GM19239 (cell line): ENCODE measurements at places on chromosomes 11 and 22.

DNA sequence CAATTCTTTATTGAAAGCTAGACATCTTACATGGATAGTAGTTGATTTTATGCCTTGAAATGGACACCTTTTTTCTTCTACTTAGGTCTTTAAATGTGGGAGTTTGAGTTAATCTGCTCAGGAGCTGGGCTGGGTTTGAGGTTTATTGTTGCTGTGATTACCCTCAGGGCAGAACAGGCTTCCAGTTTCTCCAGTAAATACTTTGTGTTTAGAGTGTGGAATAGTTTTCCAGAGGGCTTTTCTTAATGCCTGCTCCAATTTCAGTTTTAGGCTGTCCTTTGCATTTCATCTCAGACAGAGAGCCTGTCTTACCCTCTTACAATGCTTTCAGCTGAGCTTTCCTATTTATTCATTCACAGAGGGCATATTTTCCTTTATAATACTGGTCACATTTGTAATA, 69.9 kb upstream of the ADORA2A start:
- no peak for DNase-seq

- no peak for DNase-seq
Measured at GRCh38 chr11:125085301-125086081, 22.4 kb downstream of the SLC37A2 start.

DNA sequence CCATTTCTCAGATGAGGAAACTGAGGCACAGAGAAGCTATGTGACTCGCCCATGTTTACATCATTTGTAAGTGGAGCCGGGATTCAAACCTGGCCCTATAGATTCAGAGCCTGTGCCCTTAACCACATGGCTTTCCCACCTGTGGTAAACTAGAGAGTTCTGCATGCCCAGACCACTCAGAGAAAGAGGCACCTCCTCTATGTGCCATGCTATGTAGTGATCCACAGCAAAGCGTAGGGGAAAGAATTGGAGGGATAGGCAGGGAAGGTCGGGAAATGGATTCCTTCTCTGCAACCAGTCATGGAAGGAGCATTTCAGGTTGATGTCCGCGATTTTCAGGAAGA, 15.4 kb upstream of the POU2AF2 start:
- DNase-seq, result no peak

- DNase-seq, result no peak
Measured at GRCh38 chr11:61598886-61599868, 18.3 kb upstream of the SYT7 start.

DNA sequence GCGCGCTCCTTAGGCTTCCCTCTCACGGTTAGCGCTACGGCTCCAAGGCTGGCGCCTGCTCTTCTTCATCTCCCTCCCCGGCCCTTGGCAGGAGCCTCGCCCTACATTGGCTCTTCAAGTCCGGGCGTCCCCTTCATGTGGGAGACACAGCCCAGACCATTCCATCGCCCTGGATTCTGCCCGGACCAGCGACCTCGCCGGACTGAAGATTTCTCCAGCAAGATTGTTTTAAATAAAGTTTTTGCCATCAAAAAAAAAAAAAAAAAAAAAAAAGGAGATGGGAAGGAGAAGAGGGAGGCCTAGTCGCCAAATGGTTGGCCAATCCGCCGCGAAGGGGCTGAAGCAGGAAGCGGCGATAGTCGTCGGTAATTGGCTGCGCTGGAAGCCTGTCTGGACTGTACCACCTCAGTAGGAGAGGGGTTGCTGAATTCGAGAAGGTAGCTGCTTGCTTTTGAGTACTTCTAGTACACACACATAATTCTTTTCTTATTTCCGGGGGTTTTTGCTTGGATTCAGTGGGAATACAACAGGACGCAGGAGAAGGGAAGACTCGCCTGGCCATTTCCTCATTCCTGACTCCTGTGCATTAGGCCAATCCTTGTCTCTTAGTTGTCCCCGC, 688 bp upstream of the ZDHHC5 start:
- peak; percentile 77 for DNase-seq

- DNase-seq, result no peak
Measured at GRCh38 chr11:117042689-117043088, 55.5 kb downstream of the SIK3 start.

- no peak for DNase-seq
Measured at GRCh38 chr11:47507563-47508239, 45.2 kb downstream of the CELF1 start.
